Activated B cell treated with CpG ODN at 0.5 μM for 24 hours (primary cell): ENCODE measurements at places on chromosomes 16 and 17.

DNA sequence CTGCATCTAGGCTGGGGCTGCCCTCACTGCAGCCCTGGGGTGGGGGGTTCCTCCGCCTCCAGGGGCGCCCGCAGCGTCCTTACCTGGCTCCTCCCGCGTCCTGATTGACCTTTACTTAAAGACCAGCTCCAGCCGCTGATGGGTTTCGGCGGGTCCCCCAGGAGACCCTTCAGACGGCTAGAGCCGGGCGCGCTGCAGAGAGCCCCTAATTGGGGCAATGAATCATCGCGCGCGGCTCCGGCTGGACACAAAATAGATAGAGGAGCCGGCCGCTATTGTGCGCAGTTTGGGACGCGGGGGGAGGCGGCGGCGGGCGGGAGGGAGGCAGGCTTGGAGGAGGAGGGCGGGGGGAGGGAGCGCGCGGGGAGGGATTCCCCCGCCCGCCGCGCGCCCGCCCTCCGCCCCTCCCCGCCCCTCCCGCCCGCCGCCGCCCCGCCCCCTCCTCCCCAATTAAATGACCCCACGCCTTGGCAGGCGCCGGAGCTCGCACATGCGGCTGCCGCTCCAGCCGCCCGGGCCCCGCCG is 56.5 kb upstream of the CIBAR2 start:
- no peak for DNase-seq

DNA sequence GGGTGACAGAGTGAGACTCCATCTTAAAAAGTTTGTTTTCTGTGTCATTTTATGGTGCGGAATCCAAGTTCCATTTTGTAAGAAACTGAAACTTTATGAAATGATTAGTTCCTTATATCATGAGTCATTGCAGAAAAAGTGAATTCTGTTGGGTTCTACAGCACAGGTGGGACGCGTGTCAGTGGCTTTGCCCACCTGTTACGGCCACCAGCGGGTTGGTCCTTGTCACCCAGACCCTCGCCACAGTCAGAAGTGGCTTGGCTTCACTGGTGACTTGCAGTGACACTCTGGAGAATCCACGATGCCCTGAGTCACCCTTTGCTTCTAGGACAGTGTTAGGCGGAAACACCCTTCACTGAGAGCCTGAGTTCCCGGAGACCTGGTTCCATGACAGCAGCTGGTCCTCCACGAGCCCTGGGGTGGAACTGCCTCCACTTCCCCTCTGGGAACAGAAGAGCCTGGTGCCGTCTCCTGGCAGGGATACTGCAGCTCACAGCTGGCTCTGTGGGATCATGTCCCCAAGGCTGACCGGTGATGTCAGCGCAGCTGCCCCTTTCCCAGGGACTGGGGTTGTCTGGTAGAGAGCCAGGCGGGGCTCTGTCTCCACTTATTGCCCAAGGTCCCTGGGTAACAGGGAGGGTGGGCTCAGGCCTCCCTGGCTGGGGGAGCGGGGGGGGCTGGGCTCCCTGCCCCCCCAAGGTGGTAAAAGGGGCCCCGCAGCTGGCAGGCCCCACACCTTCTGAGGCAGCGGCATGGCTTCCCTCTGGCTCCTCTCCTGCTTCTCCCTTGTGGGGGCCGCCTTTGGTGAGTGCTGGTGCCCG is at the start of gene CTRB1:
TSS of gene CTRB1 (plus strand) at position 733 of the 821 bp plus-strand sequence. CDS start at position 753, 20 bp downstream.
- DNase-seq = no peak

DNA sequence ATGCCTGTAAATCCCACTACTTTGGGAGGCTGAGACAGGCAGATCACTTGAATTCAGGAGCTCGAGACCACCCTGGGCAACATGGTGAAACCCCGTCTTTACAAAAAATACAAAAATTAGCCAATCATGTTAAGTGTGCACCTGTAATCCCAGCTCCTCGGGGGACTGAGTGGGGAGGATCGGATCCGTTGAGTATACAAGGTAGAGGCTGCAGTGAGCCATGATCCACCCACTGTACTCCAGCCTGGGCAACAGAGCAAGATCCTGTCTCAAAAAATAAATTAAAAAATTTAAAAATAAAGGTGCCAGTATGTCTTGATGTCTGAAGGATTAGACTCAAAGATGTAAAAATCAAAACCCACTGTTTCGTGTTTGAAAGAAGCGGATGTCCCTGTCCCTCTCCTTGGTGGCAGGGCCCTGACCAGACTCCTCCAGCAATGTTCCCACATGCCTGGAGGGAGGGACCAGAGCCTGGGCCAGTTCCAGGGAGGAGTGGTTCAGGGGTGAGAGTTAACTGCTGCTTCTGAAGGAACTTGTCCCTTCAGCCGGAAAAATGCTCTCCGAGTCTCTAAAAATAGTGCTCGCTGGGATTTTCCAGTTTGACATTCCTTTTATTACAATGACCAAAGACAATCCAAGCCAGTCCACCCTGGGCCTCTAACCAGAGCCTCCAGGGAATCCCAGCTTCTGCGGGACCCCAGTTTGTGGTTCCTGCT is 9.4 kb upstream of the CMTM4 start:
- no peak for DNase-seq

- DNase-seq = no peak
These were observed 72.4 kb downstream of the LITAF start for GRCh38 chr16:11514283-11514682.

DNA sequence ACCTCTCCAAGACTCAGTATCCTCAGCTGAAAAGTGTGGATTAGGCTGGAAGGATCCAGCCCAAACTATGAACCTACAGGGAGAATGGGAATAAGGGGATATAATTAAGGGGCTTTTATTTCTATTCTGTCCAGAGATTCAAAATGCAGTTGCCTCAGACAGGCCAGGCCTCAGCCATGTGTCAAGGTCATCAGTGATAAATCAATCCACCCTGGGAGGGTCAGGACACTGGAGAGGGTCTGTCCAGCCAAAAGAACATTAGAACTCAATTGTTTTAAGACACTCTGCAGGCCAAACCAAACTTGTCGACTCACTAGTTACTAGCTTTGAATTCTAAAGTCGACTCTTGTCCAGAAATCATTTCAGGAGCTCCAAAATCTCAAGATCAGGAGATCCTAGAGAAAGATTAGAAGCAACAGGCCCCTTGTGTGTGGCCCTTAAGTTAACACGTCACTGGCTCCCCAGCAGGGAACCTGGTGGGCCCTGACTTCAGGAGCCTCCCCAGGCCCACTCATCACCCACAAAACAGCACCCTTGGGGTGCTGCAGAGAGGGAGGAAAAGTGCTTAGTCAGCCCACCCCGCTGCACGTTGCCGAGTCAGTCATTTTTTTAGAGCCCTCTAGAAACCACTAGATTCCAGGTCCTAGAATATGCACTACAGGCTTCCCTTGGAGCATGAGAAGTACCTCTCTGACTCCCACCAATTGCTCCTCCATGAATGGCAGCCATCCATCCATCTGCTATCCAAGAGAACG is 156.8 kb downstream of the XYLT1 start:
- DNase-seq = no peak

DNA sequence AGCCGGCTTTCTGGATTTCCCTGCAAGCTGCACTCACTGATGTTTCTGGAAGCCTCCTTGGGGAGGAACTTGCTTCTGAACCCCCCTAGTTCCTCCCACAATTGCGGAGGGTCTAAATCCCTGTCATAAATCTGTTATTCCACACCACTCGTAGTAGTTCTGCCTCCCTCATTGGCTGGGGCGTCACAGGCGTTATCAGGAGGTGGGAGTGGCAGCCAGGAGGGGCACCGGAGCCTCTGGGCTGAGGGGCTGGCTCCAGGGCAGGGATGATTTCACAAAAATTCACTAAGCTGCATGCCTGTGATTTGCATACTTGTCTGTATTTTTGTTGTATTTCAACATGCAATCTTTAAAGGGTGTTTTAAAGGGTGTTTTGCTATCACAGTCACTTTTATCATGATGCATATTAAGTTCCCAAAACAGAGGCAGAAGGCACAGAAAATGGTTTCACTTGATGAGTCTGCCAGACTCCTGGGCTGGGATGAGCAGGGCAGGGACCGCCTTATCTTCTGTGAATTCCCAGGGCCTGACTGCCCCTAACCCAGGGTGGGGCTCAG is 176.2 kb upstream of the FOXF1 start:
- no peak for DNase-seq

GRCh38 chr17:35540589-35541404 is 3.3 kb upstream of the SLFN12L start:
- DNase-seq = peak; percentile 26

GRCh38 chr17:52383493-52384100 is 225.1 kb upstream of the CA10 start:
- DNase-seq = no peak

- DNase-seq = no peak
These were observed 17.9 kb upstream of the AP1G1 start for GRCh38 chr16:71826533-71827017.

DNA sequence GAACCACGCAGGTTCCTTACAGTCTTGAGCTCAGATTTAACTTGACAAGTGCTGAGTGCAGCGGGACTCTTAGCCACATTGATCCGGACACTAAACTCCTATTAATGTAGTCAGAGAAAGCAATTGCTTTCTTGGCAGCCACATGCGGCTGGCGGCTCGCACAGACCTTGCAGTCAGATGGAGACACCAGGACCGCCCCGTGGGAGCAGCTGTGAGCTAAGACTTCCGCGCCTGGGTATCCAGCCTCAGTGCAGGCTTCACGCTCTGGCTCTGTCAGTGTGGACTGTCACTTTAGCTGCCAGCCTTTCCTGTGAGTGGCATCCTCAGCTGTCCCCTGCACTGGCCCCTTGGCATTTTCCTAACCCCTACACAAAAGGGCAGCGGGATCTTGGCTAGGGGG is 80.9 kb upstream of the NLRP1 start:
- no peak for DNase-seq

DNA sequence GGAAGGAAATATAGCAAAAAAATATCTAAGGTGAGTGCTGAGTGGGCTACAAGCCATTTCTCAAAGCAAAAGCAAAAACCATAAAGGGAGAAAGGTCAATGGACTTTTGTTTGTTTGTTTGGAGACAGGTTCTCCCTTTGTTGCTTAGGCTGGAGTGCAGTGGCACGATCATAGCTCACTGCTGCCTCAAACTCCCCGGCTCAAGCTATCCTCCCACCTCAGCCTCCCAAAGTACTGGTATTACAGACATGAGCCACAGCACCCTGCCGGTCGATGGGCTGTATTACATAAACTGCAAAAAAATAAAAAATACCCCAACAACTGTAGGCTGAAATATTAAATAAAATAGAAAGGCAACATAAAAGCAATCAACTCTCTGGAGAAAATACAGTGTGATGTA is 3.5 kb upstream of the RBBP6 start:
- DNase-seq = no peak

GRCh38 chr16:87661561-87661960 is 59.3 kb downstream of the JPH3 start:
- DNase-seq = no peak

DNA sequence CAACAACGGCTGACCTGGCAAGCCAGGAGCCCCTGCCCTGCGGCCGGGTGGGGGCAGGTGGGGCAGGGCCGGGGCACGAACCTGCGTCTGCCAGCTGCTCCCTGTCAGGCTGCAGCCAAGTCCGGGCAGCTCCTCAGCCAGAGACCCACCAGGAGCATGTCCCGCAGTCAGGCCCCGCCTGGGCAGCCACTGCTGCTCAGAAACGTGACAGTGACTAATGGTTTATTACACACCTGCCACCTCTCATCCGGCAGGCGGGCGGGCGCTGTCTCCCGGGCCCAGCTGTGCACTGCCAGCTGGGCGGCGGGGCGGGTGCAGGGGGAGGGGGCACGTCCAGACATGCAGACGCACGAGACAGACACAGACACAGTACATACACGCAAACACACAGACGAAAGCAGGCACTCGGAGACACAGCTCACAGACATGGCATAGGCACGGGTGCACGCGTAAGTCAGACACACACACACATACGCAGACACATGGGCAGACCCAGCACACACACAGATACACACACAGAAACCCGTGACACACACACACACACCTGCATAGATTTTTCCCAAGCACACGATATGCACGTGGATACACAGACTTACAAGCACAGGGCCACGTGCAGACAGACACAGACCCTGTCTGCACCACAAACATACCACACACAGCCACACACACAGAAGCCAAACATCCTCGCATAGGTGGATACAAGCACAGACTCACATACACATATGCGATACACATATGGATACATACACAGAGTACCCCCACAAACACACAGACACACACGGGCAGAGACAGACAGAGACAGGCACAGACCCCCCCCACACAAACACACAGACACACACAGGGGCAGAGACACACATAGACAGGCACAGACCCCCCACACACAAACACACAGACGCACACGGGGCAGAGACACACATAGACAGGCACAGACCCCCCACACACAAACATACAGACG is 248.3 kb upstream of the CIBAR2 start:
- no peak for DNase-seq
